GM23338 (cell line): ENCODE measurements at places on chromosomes 4 and X. TPM values are rescaled to one million over a fixed set of nuclear protein-coding genes. Genes with fewer than 3 reads are reported as not detected.

DNA sequence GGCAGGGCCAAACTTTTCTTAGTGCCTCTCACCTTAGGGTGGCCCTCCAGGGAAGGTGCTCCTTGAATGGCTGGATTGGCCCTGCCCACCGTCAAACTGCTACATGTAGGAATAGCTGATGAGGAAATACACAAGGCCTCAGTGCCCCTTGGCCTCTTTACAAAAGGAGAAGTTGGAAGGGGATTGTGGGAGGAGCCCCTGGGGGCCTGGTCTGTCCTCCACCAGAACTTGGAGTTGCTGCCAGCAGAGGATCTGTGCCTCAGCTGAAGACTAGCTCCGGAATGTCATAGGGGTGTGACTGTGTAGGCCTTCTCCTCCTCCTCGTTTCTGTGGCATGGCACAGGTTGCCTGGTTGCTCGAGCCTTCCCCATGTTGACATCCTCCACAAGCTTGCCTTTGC lies 142.7 kb downstream of the AMMECR1 start:
- no peak overlapping the region for H3K27ac ChIP-seq
- no peaks in the 10 kb centered on the region for H3K4me1 ChIP-seq
- DNase-seq = no peak
- H3K4me3 ChIP-seq = no peak overlapping the region
- no peaks in the 10 kb centered on the region for H3K36me3 ChIP-seq

Gene CTAG2
- not detected in 2 replicates for polyA plus RNA-seq

DNA sequence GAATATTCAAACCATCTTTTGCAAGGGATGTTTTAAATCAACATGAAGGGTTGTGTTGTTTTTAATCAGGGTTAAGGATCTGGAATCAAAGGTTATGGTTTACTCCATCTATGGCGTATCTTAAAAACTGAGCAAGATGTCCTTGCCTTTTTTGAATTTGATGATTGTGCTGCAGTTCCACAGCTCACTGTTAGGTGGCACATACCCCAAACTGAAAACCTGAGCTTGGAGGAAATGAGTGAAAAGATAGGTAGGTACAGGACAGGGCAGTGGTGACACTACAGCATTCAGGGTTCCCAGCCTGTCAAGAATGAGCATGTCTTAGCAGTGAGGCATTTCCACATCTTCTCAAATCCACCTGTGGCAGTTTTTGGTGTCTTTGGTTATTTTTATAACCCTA lies 13.1 kb upstream of the EOLA1 start:
- no peaks in the 10 kb centered on the region for H3K27me3 ChIP-seq
- no peak overlapping the region for H3K4me3 ChIP-seq
- H3K4me1 ChIP-seq = no peaks in the 10 kb centered on the region
- peak; percentile 45 for DNase-seq
- H3K27ac ChIP-seq = no peak overlapping the region
- H3K36me3 ChIP-seq = no peaks in the 10 kb centered on the region

DNA sequence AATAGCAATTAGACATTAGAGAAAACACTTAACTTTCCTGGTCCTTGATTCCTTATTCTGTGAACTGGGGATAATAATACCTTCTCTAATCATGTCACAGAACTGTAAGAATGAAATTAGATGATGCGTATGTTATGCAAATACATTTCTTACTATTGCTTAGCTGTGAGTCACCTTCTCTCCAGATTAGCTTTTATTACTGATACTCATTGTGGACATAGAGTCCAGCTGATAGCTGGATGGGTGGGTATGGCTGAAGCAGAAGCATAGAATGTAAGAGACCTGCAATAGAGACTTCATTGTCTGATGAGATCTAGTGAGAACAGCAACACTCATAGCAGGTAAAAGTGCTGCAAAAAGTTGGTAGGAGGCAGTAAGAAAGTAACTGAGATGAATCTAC lies 437.2 kb upstream of the ZFP42 start:
- no peaks in the 10 kb centered on the region for H3K27me3 ChIP-seq
- H3K4me1 ChIP-seq = peaks cover 25% of the 10 kb centered on the region
- H3K4me3 ChIP-seq = no peak overlapping the region
- H3K27ac ChIP-seq = no peak overlapping the region

DNA sequence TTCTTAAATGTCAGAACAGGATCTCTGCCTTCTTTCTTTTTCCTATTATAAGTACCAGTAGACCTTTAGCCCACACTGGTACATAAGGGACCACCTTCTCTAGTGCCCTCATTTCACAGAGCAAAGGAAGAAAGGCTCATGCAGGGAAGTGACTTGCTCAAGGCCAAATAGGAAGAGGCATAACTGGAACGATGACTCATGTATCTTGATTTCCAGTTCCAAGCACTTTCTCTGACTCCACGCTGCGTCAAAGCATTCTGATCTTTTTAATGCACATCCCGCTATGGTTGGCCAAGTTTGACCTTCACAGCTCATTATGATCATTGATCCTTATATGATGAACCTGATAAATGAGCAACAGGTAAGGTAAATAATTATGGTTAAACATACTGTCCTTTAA lies 542.0 kb downstream of the GBA3 start:
- H3K4me1 ChIP-seq = peaks cover 34% of the 10 kb centered on the region
- peak overlapping the region; percentile 84 for H3K27ac ChIP-seq
- H3K27me3 ChIP-seq = no peaks in the 10 kb centered on the region
- H3K4me3 ChIP-seq = no peak overlapping the region
- DNase-seq = no peak

DNA sequence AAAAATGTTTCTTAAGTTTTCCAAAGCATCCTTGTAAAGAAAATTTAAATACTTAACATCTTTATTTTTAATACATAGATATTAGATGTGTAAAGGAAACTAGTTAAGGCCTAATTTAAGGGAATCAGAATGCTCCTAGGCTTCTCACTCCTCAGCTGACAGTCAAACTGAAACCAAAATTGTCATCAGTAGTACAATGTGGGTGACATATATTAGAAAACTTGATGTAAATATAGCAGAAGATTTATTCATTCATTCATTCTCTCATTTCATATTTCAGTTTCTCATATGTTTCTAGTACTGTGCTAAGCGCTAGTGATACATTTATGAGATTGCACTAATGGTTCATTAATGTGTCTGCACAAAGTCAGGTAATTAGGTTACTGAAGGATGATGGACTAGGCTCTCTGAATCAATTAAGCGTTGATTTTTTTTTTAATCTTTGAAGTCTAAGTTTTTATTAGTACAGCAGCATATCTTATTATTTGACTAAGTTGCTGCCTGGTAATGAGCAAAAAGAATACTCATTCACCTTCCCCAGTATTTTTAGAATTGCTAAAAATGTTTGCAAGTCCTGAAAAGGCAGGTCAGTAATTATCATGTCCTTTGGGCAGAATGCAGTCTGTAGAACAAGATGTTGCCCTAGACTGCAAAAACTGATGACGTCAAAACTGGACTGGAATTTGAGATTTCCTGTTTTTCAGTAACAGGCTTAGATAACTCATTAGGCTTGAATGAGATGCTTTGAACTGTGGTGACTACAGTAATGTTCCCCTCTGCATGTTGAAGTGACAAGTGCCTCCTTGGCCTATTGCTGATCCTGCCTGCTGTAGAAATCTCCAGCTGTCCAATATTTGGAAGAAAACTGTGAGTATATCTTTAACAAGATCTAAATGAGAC lies 128.7 kb downstream of the ARHGAP24 start:
- H3K4me3 ChIP-seq = no peak overlapping the region
- no peak for DNase-seq
- no peak overlapping the region for H3K27ac ChIP-seq
- H3K36me3 ChIP-seq = no peaks in the 10 kb centered on the region
- no peaks in the 10 kb centered on the region for H3K4me1 ChIP-seq

DNA sequence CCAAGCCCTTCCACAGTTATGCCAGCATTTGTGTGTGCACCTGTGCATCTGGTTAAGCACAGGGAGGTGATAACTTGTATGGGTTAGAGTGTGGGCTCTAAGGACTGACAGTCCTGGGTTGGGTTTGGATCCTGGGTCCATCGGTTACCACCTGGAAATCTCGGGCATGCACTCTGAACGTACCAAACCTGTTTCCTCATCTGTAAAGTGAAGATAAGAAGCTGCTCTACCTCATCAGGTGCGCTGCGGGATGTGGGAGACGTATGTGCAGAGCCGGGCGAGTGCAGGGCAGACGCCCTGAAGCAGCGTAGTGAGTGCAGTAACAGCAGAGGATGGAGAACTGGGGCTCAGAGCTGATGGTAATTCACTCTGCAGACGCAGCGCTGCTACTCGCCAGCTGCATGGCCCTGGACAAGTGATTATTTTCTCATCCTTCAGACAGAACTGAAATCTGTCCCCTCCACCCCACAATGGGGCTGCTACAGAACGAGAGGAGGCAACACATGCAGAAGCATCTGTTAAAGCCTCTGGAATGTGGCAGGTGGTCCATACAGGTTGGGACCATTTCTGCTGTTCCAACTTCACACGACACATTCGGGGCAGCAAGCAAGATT lies 64.4 kb downstream of the HADH start:
- peaks cover 11% of the 10 kb centered on the region; the same call in 1 of the 2 replicates for H3K4me1 ChIP-seq
- no peaks in the 10 kb centered on the region for H3K36me3 ChIP-seq
- no peak overlapping the region for H3K4me3 ChIP-seq

DNA sequence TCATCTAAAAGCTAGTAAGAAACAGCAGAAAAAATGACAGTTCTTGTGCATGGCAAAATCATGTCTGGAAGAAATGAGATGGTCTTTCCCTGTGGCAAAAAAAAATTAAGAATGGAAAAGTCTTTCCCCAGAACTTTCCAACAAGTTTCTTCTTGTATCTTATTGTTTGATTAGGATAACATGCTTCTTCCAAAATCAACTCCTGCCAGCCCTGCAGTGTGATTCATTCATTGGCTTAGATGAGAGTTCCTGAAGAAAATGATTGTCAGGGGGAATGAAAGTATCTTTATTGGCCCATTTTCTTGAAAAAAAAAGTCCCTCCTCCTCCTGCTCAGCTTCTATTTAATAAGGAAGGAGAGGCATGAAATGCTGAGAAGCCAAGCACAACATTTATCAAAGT lies 407.7 kb downstream of the ARAP2 start:
- no peak overlapping the region for H3K27ac ChIP-seq
- H3K4me3 ChIP-seq = no peak overlapping the region
- H3K36me3 ChIP-seq = no peaks in the 10 kb centered on the region

- no peaks in the 10 kb centered on the region for H3K36me3 ChIP-seq
- no peak overlapping the region for H3K4me3 ChIP-seq
- no peak for DNase-seq
- peaks cover 11% of the 10 kb centered on the region; the same call in 1 of the 2 replicates for H3K4me1 ChIP-seq
- H3K27me3 ChIP-seq = no peaks in the 10 kb centered on the region
Observed at GRCh38 chrX:150775569-150776350, 82.6 kb downstream of the MTMR1 start.

- no peaks in the 10 kb centered on the region for H3K27me3 ChIP-seq
- no peak overlapping the region for H3K27ac ChIP-seq
- peaks cover 17% of the 10 kb centered on the region for H3K4me1 ChIP-seq
- no peaks in the 10 kb centered on the region for H3K36me3 ChIP-seq
Observed at GRCh38 chr4:2767705-2768074, 11.6 kb upstream of the TNIP2 start.

Gene TEC
- 1.9 and 2.9 TPM in 2 replicates for polyA plus RNA-seq

DNA sequence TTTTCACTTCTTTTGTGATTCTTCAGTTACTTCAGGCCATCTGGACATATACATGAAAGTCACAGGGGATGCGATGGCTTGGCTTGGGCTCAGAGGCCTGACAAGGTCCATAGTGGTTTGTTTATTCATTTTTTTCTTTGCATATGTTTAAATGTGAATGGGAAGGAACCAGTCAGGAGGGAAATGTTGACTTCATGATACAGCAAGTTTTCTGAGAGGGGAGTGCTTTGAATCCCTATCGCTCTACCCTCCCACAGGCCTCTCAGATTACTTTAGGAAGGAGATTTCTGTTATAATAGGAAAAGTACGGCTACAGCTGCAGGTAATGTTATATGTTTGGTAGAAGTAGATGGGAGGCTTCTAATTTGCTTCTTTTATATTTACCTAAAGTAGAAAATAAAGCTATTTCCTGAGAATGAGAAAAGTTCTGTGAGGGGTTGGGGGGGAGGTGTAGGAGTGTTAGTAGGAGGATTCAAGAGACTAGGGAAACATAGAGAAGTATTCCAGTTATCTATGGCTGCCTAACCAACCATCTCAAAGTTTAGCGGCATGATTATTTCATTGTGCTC lies 322.9 kb downstream of the RAPGEF2 start:
- peaks cover 19% of the 10 kb centered on the region for H3K4me1 ChIP-seq
- H3K4me3 ChIP-seq = peak overlapping the region; percentile 34; the same call in 1 of the 2 replicates
- no peaks in the 10 kb centered on the region; the same call in 1 of the 2 replicates for H3K36me3 ChIP-seq
- H3K27ac ChIP-seq = peak overlapping the region; percentile 46; the same call in 1 of the 2 replicates
- H3K27me3 ChIP-seq = no peaks in the 10 kb centered on the region

Gene RHOXF1
- polyA plus RNA-seq = 0.59 TPM in 1 of 2 replicates, not detected in the other

DNA sequence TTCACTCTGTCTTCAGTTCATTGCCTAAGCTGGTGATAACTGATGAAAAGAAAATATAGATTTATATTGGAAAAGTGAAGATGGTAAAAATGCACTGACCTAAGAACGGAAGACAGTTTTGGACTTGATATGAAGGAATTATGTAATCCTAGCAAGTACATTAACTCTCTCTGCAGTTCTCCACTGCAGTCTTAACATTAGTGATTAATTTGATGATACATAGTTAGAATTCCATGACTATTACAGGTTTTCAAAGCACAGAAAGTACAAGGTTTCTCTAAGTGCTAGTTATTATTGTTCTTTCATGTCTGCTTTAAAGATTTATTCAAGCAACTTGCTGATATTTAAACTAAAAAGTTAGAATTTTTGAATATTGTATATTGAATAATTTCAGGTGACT lies 1591.7 kb upstream of the ADGRL3 start:
- H3K4me3 ChIP-seq = no peak overlapping the region
- no peak overlapping the region for H3K27ac ChIP-seq
- DNase-seq = no peak
- H3K36me3 ChIP-seq = no peaks in the 10 kb centered on the region
- no peaks in the 10 kb centered on the region for H3K4me1 ChIP-seq
- H3K27me3 ChIP-seq = no peaks in the 10 kb centered on the region

DNA sequence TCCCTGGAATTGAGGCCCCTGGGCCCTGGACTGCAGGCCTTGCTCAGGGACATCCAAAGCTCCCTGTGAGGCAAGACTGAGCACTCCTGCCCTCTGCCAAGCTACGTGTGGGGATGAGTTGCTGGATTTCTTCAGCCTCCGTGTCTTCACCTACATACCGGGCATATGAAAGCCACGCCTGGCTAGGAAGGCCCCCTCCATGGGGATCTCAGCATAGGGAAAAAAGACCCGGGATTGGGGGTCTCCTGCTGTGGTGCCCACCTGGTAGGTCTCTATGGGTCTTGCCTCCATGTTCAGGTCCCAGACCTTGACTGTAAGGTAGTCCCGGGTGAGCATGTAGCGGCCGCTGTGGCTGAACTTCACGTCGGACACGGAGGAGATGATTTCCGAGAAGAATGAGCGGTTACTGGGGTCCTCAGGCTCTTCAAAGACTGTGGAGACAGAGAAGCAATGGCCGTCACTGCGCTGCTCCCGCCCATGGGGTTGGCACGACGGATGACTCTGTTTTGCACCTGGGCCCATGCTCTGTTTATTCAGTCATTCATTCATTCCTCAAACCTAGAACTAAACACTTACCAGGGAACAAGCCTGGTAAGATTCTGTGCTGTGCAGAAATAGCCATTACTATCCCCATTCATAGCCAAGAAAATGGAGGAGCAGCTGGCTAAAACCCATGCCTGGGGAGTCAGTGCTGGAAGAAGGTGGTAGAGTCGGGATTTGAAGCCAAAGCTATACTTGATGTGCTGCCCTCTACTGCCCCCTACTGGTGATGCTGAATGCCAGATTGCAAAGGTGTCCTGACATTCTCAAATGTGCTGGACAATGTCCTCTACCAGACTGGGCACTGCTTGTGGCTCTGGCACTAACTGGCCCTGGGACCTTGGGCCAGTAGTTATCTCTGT lies 63.9 kb downstream of the WFS1 start:
- H3K27me3 ChIP-seq = no peaks in the 10 kb centered on the region
- no peaks in the 10 kb centered on the region for H3K36me3 ChIP-seq
- no peak overlapping the region for H3K4me3 ChIP-seq
- H3K27ac ChIP-seq = no peak overlapping the region
- peaks cover 12% of the 10 kb centered on the region; the same call in 1 of the 2 replicates for H3K4me1 ChIP-seq

Gene PLP1
- polyA plus RNA-seq = 30.2 and 36.9 TPM in 2 replicates

Gene CLDN24
- polyA plus RNA-seq = not detected in 2 replicates
